SHP77 (cell line): ENCODE measurements at places on chromosomes 13 and 19.

- no peak for DNase-seq
Measured at GRCh38 chr19:58351990-58352755, 1.1 kb downstream of the A1BG start.

DNA sequence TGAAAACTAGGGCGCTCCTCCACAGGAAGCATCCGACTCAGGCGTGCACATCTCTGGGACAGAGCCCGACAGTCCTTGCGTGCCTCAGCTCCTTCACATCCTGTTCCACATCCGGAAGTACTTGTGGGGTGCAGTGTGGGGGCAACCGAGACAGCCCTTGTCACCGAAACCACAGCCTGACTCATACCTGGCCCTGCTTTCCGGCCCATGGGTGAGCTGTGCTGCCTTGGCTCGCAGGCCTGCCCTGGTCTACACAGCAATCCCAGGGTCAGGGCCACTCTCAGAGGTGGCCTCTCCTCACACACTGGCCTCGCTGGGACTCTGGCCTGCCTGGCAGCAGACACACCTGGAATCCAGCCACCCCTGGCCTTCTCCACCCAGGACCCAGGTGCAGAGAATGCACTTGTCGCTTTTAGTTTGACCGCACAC lies 100.4 kb downstream of the STK24 start:
- no peak for DNase-seq

GRCh38 chr19:12731337-12731736 lies 3.1 kb downstream of the TRIR start:
- no peak for DNase-seq

- DNase-seq: no peak
Measured at GRCh38 chr19:3722443-3723109, 14.4 kb downstream of the TJP3 start.

GRCh38 chr13:100588331-100589177 lies at the start of gene GGACT:
TSS of gene GGACT (minus strand) at chr13:100588789. CDS start at chr13:100532591, 56,198 bp downstream.
- peak; percentile 85 for DNase-seq
